Activated CD4-positive, alpha-beta memory T cell treated with anti-CD3 and anti-CD28 coated beads for 36 hours (primary cell): ENCODE measurements at places on chromosomes 16 and 17. TPM values are rescaled to one million over a fixed set of nuclear protein-coding genes. Genes with fewer than 3 reads are reported as not detected.

- no peaks in the 10 kb centered on the region for H3K27me3 ChIP-seq
- no peak for DNase-seq
- peak overlapping the region; percentile 82 for H3K27ac ChIP-seq
- H3K4me1 ChIP-seq, result peaks cover 6% of the 10 kb centered on the region
- peak overlapping the region; percentile 94 for H3K4me3 ChIP-seq
- peaks cover 21% of the 10 kb centered on the region for H3K36me3 ChIP-seq
These were observed 1.7 kb downstream of the NME3 start for GRCh38 chr16:1769402-1770300.

- no peaks in the 10 kb centered on the region for H3K36me3 ChIP-seq
- peaks cover 15% of the 10 kb centered on the region for H3K27me3 ChIP-seq
- H3K27ac ChIP-seq, result no peak overlapping the region
- H3K4me3 ChIP-seq, result no peak overlapping the region
These were observed 37.7 kb upstream of the CCDC182 start for GRCh38 chr17:57782647-57783337.

DNA sequence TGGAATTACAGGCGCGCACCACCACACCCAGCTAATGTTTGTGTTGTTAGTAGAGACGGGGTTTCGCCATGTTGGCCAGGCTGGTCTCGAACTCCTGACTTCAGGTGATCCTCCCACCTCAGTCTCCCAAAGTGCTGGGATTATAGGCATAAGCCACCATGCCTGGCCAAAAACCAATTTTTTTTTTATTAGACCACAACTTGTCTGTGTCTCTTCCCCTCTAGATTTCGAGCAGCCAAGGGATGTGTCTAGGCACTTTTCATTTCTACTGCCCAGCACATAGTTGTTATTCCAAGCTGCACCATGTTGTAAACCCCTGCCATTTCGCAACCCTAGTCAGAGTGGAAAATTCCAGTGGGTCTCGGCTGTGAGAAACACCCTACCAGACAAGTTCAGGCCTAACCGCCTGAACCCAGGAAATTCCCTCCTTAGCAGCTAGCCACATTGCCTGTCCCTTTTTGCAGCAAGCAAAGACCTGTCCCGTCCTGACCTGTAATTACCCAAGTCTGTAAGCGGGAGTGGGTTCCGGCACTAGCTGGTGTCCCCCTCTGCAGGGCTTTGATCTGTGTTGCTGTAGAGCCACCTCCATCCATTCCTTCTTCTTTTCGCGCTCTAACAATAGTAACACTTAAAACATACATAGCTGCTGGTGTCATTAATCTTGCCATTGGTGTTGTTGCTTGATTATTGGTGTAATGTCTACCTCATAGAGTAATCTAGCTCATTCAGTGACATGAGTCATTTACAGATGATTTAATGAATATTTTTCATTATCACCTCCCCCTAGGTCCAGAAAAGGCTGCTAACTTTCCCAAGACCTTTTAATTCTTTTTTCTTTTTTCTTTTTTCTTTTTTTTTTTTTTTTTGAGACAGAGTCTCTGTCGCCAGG lies 77.3 kb upstream of the ATF7IP2 start:
- no peak overlapping the region for H3K27ac ChIP-seq
- H3K4me3 ChIP-seq, result no peak overlapping the region
- H3K36me3 ChIP-seq, result no peaks in the 10 kb centered on the region
- no peak for DNase-seq

The CCL1 gene
- 0.67 TPM for total RNA-seq

The SLC5A11 gene
- total RNA-seq, result not detected

- H3K27me3 ChIP-seq, result no peaks in the 10 kb centered on the region
- H3K36me3 ChIP-seq, result no peaks in the 10 kb centered on the region
- DNase-seq, result no peak
- H3K27ac ChIP-seq, result no peak overlapping the region
- H3K4me3 ChIP-seq, result no peak overlapping the region
These were observed 116.5 kb downstream of the PARN start for GRCh38 chr16:14513389-14514107.

DNA sequence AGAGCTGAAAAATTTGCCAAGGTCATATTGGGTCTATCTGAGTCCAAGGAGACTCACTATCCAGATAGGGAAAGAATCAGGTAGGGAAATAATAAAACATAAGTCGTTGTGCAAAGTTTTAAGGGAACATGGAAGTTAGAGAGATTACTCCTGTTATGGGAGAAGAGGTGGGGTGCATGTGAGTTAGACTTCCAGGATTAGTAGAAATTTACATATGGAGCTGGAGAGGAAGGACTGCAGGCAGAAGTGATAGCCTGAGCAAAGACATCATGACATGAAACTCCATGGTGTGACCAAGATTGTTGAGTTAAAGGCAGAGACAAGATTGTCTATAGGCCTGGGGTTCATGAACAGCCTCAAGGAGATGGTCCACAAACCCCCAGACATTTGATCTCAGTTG lies 5.8 kb upstream of the KSR1 start:
- H3K36me3 ChIP-seq, result no peaks in the 10 kb centered on the region
- peaks cover 2% of the 10 kb centered on the region for H3K27me3 ChIP-seq
- H3K27ac ChIP-seq, result no peak overlapping the region

The KCNJ2 gene
- not detected for total RNA-seq

DNA sequence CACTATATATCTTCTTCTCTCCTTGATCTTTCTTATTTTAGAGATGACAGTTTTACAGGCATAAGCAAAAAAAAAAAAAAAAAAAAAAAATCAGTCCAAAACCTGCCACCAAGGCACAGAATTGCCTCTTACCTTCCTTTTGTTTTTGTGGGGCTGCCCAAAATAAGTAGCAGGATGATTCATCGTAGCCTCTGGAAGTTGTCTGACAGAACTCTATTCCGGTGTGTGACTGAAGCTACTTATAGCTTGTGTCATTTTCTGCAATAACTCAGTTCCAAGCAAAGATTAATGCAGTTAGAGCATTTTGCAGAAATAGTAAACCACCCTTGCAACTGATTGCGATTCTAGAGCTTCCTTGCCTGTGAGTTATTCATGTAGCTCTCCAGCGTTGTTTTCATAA lies 186.8 kb downstream of the KIF2B start:
- no peak overlapping the region for H3K4me3 ChIP-seq
- H3K36me3 ChIP-seq, result no peaks in the 10 kb centered on the region
- H3K27ac ChIP-seq, result no peak overlapping the region
- DNase-seq, result no peak

DNA sequence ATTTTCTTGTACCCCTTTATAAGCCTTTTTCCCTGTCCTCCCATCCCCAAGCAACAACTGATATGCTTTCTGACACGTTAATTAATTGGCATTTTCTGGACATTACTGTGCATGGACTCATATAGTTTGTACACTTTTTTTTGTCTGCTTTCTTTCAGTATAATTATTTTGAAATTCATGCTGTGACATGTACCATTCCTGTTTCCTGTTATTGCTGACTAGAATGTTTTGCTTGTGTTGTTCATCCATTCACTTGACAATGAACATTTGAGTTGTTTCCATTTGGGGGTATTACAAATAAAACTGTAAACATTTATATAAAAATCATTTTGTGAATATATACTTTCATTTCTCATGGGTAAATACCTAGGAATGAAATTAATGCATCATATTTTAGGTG lies 50.6 kb downstream of the RBBP6 start:
- H3K4me1 ChIP-seq, result peaks cover 11% of the 10 kb centered on the region
- DNase-seq, result no peak
- no peaks in the 10 kb centered on the region for H3K36me3 ChIP-seq
- no peak overlapping the region for H3K27ac ChIP-seq
- peaks cover 7% of the 10 kb centered on the region for H3K27me3 ChIP-seq

The COASY gene
- total RNA-seq, result 103 TPM

DNA sequence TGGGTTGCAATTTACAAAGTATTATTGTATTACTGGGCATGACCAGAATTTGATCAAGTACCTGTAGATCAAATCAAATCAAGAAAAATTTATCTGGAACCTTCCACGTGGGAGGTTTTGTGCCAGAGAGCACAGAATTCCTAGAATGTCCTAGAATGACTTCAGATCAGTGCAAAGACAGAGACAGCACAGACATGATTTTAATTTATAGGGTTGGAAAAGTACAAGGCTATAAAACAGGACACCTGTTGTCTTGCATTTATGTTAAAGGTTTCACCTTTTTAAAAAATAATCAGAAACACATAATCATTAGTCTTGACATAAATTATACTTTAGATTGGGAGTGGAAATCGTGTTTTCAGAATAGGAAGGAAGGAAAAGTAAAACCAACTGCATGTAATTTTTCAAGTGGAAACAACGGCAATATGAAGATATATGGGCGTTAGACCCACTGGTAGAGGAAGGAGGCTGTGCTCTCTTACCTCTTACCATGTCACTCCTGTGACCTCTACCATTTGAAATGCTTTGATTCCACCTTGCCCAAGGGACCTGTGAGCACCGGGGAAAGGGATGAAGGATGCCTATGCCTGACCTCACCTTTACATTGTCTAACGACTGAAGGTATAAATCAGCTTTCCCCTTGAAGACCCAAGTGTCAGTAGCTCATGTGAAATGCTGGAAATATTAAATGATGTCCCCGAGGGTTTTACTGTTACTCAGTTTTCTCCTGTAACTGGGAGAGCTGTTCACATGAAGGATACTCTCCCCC lies 100.4 kb downstream of the SNX11 start:
- DNase-seq, result no peak
- no peaks in the 10 kb centered on the region for H3K36me3 ChIP-seq
- H3K4me3 ChIP-seq, result no peak overlapping the region
- H3K27ac ChIP-seq, result no peak overlapping the region
- no peaks in the 10 kb centered on the region for H3K27me3 ChIP-seq

DNA sequence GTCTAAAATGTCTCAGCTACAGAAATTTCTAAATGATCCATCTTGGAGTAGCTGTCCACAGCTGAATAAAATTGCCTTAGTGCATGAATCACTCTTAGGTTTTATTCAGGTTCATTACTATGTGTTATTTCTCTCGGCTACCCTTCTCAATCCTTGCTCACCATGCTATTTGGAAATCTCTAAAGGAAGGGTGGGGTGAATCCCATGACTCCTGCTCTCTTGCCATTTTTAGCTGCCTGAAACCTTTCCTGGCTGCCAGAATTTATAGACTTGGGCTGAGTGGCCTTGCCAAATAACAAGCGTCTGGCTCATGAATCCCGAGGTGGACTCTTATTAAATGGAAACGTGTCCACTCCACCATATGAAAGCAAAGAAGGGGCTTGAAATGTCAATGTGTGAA lies 936.1 kb upstream of the SOX9 start:
- no peak for DNase-seq
- no peak overlapping the region for H3K4me3 ChIP-seq
- H3K27ac ChIP-seq, result no peak overlapping the region
- H3K36me3 ChIP-seq, result no peaks in the 10 kb centered on the region

- H3K27me3 ChIP-seq, result peaks cover 72% of the 10 kb centered on the region
- H3K36me3 ChIP-seq, result no peaks in the 10 kb centered on the region
- DNase-seq, result no peak
These were observed 10.2 kb downstream of the NEUROD2 start for GRCh38 chr17:39597372-39598046.

- H3K36me3 ChIP-seq, result no peaks in the 10 kb centered on the region
- H3K27me3 ChIP-seq, result no peaks in the 10 kb centered on the region
- H3K27ac ChIP-seq, result no peak overlapping the region
- DNase-seq, result no peak
- H3K4me1 ChIP-seq, result no peaks in the 10 kb centered on the region
These were observed 101.1 kb downstream of the SHISA6 start for GRCh38 chr17:11342138-11342537.

DNA sequence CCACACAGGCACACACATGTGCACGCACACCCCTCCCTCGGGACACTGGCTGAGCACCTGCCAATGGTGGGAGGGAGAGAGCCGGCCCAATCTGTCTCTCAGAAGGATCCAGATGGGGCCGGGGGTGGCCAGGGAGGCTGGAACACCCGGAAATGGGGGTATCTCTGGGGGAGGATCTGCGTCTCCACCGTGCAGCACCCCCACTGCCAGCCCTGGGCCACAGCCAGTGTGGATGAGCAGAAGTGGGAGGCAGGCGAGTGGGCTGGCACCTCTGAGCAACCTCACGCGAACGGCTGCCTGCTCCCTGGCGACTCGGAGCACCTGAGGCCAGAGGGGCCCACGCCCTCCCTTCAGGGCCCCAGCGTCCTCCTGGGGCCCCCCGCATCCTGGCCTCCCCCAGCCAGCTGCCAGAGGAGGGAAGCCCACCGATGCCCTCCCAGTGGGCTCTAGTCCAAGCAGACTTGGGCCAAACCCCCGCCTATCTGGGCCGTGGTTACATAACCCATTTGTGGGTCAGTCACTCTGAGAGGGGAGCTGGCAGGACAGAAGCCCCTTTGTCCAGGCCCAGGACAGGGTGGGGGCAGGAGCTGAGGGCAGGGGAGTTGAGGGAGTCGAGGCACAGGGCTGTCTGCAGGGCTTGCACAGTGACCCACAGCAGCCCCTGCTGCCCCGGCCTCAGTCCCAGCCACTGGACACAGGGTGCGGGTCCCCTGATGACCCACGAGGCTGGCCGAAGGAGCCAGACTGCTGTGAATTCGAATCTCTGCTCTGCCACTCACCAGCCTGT lies 5.6 kb downstream of the CASKIN1 start:
- no peak overlapping the region for H3K27ac ChIP-seq
- peaks cover 4% of the 10 kb centered on the region for H3K4me1 ChIP-seq
- H3K27me3 ChIP-seq, result peaks cover 8% of the 10 kb centered on the region
- H3K36me3 ChIP-seq, result no peaks in the 10 kb centered on the region
- DNase-seq, result no peak

The BMERB1 gene
- total RNA-seq, result 7.1 TPM

GRCh38 chr16:67943619-67944504 lies at the start of gene LCAT:
Gene LCAT, minus strand, starts transcription at chr16:67944120. Its CDS starts 19 bp downstream, at chr16:67944101.
- H3K27me3 ChIP-seq, result no peaks in the 10 kb centered on the region
- H3K4me3 ChIP-seq, result no peak within 1 kb of the TSS
- DNase-seq, result no peak
- H3K36me3 ChIP-seq, result peaks cover 1% of the 10 kb centered on the region
- peaks cover 23% of the 10 kb centered on the region for H3K4me1 ChIP-seq

- no peak overlapping the region for H3K27ac ChIP-seq
- H3K27me3 ChIP-seq, result no peaks in the 10 kb centered on the region
- H3K36me3 ChIP-seq, result peaks cover 36% of the 10 kb centered on the region
- DNase-seq, result no peak
- no peak overlapping the region for H3K4me3 ChIP-seq
These were observed 46.1 kb downstream of the PRMT7 start for GRCh38 chr16:68356919-68357286.

The FBXW10B gene
- 1.0 TPM for total RNA-seq

DNA sequence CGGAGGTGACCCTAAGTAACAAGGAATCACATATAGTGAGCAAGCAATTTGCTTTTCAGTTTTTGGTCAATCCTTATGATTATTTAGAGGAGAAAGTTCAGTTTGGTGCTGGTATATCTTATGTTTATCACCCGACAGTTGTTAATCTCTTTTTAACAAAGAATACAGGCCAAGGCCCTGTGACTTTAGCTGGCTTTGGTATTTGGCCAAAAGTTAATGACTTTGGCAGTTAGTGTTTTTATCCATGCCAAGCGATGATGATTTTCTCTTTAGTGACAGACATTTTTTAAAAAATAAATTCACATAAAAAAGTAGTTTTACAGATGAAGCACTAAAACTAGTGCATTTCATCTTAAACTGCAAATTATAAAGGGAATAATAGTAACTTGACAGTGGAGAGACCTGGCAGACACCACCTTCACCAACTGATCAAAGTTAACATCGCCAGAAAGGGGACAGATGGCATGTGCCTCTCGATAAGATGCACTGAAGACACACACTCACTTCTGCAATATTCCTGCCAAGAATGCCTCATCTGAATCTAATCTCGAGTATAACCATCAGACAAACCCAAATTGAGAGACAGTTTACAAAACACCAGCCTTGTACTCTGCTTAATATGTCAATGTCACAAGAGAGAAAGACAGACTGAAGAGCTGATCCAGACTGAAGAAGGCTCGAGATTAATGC lies 6.9 kb downstream of the DEXI start:
- H3K27me3 ChIP-seq, result no peaks in the 10 kb centered on the region
- no peak overlapping the region for H3K4me3 ChIP-seq
- H3K27ac ChIP-seq, result no peak overlapping the region
- peaks cover 19% of the 10 kb centered on the region for H3K36me3 ChIP-seq
- H3K4me1 ChIP-seq, result peaks cover 64% of the 10 kb centered on the region
- DNase-seq, result no peak

The DECR2 gene
- 8.8 TPM for total RNA-seq

The SLC16A11 gene
- total RNA-seq, result 1.5 TPM

The SEZ6L2 gene
- total RNA-seq, result 0.38 TPM
